Dermis lymphatic vessel endothelial cell (primary cell): ENCODE measurements at places on chromosomes 2 and 18. TPM values are rescaled to one million over a fixed set of nuclear protein-coding genes. Genes with fewer than 3 reads are reported as not detected.

Gene LCT
- under 0.01 TPM in 2 replicates for total RNA-seq

Gene ERFE
- 0.22 TPM in 1 of 2 replicates, not detected in the other for total RNA-seq

Gene ZDBF2
- total RNA-seq = 12.4 and 15.2 TPM in 2 replicates

Gene SALL3
- under 0.01 TPM in 1 of 2 replicates, not detected in the other for total RNA-seq

Gene IFIH1
- total RNA-seq = 4.3 and 6.4 TPM in 2 replicates

Gene STAT4
- total RNA-seq = 0.22 and 0.26 TPM in 2 replicates

Gene SLC30A3
- total RNA-seq = 6.3 and 21.2 TPM in 2 replicates

Gene SLC9A4
- not detected in 2 replicates for total RNA-seq

Gene DRC1
- not detected in 2 replicates for total RNA-seq

Gene SIGLEC15
- total RNA-seq = not detected in 2 replicates

Gene ODC1
- total RNA-seq = 32.3 and 42.4 TPM in 2 replicates

Gene CDH7
- not detected in 2 replicates for total RNA-seq
